ENCODE measurements at places on chromosomes 5 and 9. TPM values are rescaled to one million over a fixed set of nuclear protein-coding genes. Genes with fewer than 3 reads are reported as not detected.

- peak; percentile 23 for DNase-seq
Observed at GRCh38 chr5:165457859-165458481, 1952.6 kb downstream of the MAT2B start.

Gene FAM221B
- total RNA-seq, result not detected

- no peak for DNase-seq
Observed at GRCh38 chr9:136031741-136032730, 63.1 kb downstream of the NACC2 start.

Gene CCT5
- 671 TPM for total RNA-seq

Gene QRFP
- not detected for total RNA-seq

- no peak for DNase-seq
Observed at GRCh38 chr5:80246001-80246758, 9.7 kb downstream of the SERINC5 start.

DNA sequence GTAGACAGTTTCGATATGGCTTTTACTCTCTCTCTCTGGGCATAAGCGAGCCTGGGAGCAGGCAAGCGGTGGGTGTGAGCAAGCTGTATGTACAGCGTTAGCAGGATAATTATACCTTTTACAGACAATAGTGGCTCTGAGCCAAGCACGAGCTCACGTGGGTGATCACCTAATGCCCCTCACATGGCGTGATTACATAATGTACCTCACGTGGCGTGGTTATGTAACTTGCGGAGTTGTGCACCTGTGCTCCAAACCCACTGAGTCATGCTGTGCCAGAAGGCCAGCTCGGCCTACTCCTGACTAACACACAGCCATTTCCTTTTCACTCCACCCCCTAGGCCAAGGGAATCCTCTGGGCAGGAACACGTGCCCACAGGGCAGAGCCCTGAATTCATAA lies 797.2 kb downstream of the EFNA5 start:
- no peak for DNase-seq

DNA sequence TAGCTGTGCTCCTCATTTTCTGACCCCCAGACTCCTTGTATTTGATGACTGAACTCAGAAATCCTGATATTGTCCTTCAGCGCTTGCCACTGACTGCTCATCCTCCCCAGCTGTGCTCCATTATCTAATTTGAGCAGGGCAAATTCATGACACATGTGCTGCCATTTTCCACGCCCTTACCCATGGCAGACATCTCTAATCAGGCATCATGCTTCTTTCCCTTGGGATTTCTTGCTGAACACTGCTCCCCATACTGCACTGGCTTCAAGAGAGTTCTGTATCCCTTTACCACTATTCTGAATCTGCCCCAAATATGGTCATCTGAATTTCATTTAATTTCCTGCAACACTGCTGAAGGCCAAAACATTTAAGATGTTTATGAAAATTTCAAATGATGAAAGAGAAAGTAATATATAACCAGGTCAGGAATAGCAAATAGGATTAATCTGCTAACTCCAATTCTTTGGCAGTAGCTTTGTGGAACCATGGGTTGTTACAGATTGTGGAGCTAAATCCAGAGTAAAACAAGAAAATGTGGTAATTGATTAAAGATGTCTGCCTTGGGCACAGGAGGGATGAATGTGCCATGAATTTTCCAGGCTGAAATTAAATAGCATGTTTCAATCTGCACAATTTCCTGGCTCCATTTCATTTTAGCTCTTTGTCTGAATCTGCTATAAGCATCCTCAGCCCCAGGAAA lies 93.6 kb downstream of the CYFIP2 start:
- DNase-seq, result no peak

Gene ZBTB5
- 8.0 TPM for total RNA-seq

Gene GPX8
- total RNA-seq, result 61.1 TPM

Gene ABO
- total RNA-seq, result not detected

DNA sequence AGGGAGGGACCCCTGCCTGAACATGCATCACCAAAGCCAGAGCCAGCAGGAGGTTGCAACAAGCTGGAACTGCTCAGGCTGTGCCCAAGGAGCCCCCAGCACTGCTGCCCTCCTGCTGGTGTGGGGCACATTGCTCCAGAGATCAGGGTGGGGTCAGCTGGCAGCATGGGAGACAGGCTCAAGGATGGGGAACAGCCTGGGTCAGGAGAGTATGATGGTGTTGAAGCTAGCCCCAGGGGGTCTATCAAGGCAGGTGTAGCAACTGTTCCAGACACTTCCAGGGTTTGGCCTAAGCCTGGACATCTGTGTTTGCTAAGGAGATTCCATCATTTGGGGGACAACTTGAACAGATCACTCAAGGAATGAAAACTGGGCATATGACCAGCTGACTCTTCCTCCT lies 133.1 kb downstream of the ATPSCKMT start:
- DNase-seq, result no peak

- DNase-seq, result no peak
Observed at GRCh38 chr5:175859422-175859821, 12.0 kb upstream of the CPLX2 start.

- no peak for DNase-seq
Observed at GRCh38 chr9:18010492-18010891, 431.6 kb downstream of the SH3GL2 start.

Gene KIF12
- total RNA-seq, result not detected

DNA sequence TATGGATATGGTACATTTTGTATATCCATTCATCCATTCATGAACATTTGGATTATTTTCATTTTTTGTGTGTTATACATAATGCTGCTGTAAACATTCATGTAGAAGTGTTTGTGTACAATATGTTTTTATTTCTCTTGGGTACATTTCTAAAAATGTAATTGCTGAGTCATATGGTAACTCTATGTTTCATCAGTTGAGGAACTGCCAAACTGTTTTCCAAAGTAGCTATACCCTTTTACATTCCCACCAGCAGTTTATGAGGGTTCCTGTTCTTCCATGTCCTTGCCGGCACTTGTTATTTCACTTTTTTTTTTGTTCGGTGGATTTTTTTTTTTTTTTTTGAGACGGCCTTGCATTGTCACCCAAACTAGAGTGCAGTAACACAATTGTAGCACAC lies 54.0 kb upstream of the MCCC2 start:
- no peak for DNase-seq

DNA sequence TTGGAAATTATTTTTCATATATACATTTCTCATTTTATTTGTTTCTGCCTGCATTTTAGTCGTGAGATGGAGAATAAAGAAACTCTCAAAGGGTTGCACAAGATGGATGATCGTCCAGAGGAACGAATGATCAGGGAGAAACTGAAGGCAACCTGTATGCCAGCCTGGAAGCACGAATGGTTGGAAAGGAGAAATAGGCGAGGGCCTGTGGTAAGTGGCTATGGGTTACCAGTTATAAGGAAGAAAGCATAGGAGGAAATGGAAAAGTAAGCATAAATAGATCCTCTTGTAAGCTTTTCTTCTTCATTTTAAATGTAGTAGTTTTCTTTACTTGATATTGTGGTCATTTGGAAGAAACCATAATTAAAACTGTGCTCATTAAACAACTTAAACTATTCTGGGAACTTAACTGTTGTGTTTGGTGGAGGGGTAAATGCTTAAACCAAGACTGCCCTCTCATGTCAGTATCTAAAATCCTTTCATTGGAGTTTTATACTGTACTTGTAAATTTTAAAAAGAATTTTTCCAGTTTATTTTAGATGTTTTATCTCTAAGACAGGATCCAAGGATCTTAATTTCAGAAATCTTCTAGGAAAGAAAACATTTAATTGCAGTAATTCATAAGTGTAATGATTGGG lies 41.3 kb downstream of the MAP3K1 start:
- no peak for DNase-seq

DNA sequence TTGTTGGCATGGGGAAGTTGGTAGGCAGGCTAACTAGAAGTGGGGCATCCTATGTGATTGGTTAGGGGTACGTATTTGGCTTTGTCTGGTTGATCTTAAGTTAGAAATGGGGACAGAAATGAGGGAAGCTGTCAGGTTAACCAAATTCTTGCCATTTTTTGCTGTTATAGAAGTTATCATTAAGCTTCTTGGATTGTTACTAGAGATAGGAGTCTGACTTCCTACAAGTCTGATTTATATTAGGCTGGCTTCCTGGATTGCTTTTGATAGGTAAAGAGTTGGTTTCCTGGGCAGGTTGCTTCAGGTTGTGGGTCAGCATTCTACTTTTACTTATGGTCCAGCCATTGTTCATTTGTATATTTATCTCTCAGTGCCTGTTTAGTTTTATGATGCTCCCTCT lies 216.9 kb downstream of the TLE4 start:
- DNase-seq, result no peak
